Activated CD4-positive, alpha-beta T cell treated with anti-CD3 and anti-CD28 coated beads, Interleukin-2, amount 50 U/mL, for 1 hour (primary cell): ENCODE measurements at places on chromosomes 6 and 20.

DNA sequence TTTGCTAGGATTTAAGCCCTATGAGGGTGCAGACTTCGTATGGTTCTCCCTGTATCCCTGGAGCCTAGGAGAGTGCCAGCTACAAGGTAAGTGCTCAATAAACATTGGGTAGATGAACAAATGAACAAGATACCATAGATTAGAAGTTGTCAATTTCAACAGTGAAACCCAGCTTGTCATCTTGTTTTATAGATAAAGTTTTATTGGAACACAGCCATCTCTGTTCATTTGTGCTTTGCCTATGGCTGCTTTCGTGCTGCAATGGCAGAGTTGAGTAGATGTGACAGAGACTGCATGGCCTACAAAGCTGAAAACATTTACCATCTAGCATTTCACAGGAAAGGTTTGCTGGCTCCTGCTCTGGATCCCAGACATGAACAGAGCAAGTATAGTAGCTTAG lies 5.6 kb downstream of the DAAM2 start:
- no peak for DNase-seq

GRCh38 chr20:37885593-37886503 lies 17.1 kb upstream of the VSTM2L start:
- DNase-seq = no peak

- no peak for DNase-seq
Measured at GRCh38 chr6:35090734-35091133, 50.4 kb downstream of the TCP11 start.

DNA sequence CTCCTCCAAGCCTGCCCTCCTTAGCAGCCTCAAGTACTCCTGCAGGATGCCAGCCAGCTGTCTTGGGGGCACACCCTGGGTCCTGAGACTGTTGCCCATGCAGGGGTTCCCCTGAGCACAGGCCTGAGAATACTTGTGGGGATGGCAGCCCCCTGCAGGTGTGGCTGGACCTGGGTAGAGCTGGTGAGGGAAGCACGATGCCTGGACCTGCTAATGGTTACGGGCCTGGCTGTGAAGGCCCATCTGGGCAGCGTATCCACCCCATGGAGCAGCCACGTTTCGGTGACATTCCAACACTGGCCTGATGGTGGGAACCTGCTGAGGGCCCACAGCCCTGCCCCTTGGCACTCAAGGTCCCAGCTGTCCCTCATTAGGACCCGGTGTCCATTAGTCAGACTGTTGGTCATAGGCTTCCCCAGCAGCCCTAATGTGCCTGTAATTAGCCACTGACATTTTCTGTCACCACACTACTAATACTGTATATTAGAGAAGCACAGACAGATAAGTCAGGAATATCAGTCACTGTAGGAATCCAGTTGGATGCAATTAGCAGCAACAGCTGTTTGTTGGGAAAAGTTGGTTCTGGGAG lies 20.3 kb downstream of the CCDC167 start:
- DNase-seq = no peak

DNA sequence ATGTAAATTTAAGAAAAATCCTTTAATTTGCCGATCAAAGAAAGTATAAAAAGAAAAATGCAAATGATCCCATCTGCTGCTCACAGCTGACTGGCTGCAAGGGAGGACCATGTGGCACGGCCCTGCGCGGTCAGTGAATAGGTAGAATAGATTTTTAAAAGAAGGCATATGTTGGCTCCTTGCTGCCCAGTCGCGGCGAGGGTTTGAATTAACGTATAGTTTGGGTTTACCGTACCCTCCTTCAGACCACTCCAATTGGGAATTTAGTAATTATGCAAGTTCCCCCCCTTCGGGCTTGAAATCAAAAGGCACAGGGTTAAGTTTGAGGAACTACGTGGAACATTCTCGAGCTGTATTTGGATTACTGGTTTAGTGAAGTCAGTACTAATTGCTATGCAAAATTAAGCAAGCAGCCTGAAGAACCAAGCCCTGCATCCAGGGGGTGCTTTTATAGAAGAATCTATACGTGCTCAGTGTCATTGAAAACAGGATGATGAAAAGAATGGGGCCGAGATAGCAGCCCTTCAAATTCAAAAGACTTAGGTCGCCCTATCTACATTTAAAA lies 1.1 kb upstream of the BEND3 start:
- peak; percentile 2 for DNase-seq
